ENCODE measurements at places on chromosomes 11 and 22.

- no peak for DNase-seq
Measured at GRCh38 chr11:61696602-61697001, 16.4 kb downstream of the DAGLA start.

- DNase-seq: peak; percentile 42
Measured at GRCh38 chr11:77654770-77655434, 17.3 kb upstream of the CLNS1A start.

DNA sequence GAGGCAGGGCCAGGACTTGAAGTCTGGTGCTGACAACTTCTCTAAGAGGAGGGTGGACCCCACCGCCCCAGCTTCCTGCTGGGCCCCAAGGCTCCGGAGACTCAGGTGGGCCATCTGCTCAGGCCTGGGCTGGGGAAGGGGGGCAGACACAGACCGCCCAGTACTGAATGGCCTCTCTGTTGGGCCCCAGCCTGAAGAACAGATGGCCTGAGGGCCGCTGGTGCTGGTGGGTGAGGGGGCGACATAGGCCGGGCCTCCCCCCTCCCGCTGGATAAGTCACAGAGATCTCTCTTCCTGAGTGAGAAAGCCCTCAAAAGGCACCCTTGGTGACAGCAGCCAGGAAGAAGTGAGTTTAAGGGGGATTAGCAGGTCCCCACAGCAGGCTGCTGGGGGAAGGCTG, 12.5 kb upstream of the TP53I11 start:
- no peak for DNase-seq

GRCh38 chr22:36817525-36817848, 652 bp upstream of the PVALB start:
- DNase-seq: no peak

DNA sequence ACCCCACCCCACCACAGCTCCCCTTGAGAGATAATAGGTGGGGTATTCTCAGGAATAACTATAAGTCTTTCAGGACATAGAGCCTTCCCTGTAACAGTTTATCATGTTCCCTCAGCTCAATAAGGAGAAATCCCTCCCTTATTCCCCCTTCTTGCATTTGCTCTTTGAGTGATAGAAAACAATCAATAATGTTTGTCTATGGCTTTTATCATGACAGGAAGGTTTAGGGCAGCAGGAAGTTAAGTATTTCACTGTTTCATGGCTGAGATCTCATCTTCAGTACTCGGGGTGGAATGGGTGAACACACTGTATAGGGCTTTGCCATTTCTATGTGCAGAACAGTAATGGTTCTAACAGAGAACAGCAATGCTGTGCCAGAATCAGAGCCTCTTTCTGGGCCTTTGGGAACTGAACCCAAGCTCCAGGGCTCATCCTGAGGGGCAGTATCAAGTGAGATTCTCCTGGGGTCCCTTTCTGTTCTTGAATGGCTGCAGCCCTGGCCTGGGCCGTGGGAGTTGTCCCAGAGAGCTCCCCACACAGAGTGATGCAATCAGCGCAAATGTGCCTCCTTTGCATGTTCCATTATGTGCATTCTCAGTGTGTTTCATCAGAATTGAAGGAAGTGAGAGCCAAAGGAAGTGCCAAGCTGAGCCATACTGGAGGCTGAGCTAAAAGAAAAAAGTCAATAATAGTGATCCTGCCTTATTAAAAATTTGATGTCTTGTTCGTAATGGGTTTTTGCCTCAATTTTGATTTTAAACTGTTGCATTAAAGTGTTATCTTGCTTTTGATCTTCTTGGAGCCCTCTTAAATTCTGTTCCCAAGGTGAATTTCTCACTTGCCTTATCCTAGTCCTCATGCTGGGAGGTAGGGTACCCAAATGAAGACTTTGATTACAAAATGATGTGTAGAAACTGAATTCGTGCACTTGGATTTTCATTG, 2.9 kb upstream of the CYP2R1 start:
- DNase-seq: peak; percentile 63

- DNase-seq: no peak
Measured at GRCh38 chr11:124736736-124737135, 3.0 kb upstream of the NRGN start.

DNA sequence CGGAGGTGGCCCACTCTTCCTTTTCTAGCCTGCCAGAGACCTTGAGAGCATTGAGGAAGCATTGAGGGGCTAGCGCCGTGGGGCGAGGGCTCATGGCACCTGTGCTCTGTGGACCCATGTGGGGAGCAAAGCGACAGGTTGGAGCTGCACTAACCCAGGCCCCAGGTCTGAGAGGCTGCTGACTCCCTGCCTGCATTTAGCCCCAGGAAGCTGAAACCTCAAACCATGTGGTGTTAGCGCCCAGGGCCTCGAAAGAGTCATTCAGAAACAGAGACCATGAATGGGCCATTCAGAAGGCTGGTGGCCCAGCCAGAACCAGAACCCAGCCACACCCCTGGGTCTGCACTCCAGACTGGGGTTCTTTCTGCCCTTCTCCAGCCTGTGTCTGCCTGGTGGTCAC, 88.6 kb downstream of the BCR start:
- no peak for DNase-seq

- no peak for DNase-seq
Measured at GRCh38 chr11:108500721-108501120, 2.5 kb upstream of the POGLUT3 start.

DNA sequence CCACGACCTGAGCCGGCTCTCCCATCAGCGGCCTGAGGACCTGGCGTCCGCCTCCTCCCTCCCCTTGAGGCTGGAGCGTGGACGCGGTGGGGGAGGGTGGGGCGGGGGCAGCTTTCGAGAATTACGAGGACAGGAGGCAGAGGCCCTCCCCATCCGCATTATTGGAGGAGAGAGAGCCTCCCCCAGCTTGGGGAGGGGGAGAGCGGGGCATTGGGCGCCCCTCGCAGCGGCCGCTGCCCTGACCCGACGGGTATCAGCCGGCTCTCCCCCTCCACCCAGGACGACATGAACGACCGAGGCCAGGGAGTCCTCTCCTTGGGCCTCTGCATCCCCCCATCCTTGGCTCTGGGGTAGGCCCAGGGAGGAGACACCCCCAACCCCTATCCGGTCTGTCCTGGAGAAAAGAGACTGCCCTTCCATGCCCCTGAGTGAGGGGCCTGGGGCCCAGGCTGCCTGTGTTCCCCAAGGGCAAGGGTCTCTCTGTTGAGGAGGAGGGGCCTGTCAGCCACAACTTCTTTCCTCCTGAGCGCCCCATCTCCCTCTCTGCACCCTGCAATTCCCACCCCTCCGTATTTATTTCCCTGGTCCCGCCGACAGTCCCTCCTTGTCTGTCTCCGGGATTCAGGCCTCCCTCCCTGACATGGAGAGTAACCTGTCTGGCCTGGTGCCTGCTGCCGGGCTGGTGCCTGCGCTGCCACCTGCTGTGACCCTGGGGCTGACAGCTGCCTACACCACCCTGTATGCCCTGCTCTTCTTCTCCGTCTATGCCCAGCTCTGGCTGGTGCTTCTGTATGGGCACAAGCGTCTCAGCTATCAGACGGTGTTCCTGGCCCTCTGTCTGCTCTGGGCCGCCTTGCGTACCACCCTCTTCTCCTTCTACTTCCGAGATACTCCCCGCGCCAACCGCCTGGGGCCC, 495 bp downstream of the GPR137 start:
- DNase-seq: no peak

GRCh38 chr22:47839595-47840227, 1077.3 kb downstream of the TBC1D22A start:
- peak; percentile 79 for DNase-seq

DNA sequence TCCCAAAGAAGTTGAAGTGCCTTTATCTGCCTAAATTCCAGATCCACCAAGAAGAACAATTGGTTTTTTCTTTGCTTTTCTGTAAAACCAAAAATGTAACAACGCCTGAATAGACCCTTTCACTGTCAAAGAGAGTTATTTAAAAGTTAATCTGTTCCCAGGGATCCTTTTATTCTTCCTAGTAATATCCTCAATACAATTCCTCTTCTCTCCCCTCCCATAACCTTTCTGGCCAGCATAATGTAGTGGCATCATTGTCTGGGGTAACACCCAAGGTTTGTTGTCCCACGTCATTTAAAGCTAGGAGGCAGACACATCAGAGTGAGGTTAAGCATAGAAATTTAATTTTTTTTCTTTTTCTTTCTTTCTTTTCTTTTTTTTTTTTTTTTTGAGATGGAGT, 39.9 kb downstream of the MS4A2 start:
- DNase-seq: no peak

DNA sequence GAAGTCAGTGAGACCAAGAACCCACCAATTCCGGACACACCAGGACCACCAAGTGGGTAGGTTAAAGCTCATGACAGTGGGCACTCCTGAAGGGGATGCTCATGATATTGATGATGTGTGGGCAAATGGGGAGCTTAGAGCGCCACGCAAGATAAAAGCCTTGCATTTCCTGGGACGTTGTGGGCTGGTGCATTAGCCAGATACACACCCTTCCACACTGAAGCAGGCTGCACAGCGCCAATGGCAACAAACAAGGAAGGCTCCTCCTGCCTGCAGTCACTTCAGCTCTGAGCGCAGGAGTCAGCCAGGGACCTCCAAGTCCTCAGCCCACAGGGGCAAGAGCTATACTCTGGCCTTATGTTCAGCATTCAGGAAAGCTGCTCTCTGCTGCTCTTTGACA, 20.6 kb downstream of the TMEM218 start:
- no peak for DNase-seq

DNA sequence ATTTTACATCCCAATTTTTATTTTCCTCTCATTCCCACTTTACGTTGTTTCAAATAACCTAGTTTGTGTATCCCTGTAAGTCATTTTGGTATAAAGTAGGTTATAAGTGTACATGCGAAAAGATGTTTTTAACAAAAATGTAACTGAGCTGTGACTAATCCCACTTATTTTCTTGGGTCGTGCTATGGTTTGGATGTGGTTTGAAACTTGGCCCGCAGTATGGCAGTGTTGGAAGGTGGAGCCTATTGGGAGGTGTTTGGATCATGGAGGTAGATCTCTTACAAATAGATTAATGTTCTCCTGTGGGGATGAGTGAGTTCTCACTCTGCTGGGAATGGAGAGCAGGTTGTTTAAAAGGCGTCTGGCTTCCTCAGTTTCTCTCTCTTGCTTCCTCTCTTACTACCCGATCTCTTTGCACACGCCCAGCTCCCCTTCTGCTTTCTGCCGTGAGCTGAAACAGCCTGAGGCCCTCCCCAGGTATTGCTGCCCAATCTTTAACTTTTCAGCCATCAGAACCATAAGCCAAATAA, 7.2 kb downstream of the RPL27A start:
- DNase-seq: peak; percentile 34

- peak; percentile 98 for DNase-seq
Measured at GRCh38 chr11:65452806-65453490, 30.4 kb downstream of the NEAT1 start.

DNA sequence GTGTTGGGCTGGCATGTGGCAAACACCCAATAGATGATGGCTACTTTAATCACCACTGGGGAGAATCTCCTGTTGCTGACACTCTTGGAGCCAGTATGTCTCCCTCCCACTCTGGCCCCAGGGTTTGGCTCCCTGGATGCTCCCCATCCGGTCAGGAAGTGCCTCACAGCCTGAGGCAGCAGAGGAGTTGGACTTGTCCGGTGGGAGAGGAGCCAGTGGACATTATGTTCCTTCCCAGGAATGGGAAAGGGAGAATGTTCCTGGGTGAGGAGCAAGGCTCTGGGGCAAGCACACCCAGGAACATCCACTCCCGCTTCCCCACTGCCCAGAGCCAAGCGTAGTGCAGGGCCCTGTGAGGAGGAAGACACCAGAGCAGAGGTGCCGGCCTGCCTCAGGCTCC, 84.6 kb upstream of the NAV2 start:
- DNase-seq: peak; percentile 42

- DNase-seq: no peak
Measured at GRCh38 chr11:1746956-1747752, 3.2 kb downstream of the IFITM10 start.

- no peak for DNase-seq
Measured at GRCh38 chr11:57873196-57873911, 111.8 kb downstream of the CTNND1 start.

DNA sequence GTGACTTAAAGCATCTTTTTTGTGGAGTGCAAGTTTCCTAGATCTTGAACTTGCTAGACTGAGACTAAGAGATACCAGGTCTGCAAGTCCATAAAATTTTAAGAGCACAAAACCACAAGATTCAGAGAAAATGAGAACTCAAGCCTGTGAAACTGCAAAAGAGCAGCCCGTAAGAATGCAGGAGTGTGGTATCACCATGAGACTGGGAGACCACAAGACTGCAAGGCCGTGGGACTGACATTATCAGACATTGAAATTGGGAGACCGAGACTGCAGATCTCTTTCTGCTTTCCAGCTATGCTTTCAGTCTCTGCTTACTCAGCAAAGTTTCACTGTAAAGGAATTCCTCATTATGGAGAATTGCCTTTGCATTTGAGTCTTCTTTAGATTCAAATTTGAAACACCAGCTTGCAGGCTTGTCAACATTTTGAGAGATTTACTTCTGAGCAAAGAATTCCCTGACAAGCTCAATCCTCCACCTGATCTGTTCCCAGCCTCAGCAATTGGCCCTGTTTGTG, 621.2 kb downstream of the KCNA4 start:
- no peak for DNase-seq

GRCh38 chr11:100849009-100849900, 162.2 kb downstream of the ARHGAP42 start:
- DNase-seq: peak; percentile 90

DNA sequence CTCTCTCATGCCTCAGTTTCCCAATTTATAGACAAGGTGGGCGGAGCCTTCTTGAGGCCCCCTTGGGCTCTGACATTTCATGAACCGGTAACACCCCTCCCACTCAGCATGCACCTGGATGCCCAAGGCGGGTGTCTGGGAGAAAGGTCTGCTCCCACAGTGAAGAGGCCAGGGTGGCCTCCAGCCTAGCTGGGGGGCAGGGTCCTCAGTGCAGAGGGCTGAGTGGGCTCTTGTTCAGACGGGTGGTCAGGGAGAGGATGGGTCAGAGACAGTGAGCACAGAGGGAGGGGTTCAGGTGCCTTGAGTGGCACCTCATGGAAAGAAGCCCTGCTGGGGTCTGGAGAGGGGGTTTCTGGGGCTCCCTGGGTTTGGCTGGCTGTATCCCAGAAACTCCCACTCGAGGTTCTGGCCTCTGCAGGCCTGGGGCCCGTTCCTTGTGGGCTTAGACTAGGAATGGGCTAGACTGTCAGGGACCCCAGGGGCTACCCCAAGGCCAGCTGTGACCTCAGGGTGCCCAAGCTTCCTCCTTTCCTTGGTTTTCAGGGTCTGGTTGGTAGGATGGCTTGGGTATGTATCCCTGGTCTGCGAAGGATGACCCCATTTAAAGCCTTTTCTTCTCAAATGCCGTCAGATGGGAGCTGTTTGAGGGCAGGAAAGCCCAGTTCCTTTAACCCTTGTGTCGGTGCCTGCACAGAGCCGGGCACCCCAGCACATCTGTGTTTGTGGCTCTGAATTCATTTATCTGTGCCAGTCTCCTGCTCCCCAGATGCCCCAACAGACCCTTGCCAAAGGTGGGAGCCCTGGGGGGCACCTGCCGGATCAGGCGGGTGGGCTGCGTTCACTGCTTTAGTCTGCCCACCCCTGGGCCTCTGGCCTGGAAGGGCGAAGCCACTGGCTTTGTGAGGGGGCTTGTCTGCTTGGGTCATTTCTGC, 1.2 kb downstream of the SYNGR1 start:
- no peak for DNase-seq

DNA sequence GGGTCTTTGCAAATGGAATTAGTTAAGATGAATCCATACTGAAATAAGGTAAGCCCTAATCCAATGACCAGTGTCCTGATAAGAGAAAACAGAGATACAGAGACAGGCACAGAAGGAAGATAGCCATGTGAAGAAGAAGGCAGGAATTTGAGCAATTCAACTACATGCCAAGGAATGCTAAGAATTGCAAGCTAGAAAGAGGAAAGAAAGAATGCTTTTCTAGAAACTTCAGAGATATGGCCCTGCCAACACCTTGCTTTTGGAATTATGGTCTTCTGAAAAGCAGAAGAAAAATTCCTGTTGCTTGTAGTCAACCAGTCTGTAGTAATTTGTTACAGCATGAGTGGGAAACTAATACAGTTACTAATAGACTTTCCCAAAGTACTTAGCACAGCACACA, 111.3 kb downstream of the SLC17A6 start:
- DNase-seq: peak; percentile 48
